ENCODE measurements at places on chromosomes 2 and 18.

DNA sequence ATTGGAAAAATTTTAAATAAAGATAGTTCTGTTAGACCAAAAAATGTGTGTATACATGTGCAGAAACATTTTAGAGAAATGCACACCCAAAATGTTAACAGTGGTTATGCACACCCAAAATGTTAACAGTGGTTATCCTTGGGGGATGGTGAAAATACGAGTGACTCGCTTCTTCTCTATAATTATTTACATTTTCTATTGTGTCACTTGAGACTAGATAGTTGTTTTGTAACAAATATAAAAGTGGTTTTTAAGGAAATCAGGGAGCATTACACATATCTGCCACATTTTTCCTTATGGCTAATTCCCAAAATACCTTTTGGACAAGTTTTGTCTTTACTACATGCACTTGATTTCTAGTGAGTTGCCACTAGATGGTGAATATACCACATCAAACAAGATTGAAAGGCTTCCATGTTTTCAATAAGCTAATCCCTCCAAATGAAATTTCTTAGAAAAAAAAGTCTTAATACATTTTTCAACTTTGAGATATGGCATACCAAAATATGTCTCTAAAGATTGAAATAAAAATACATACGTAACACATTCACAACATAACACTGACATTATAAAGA is 9.0 kb upstream of the HIBCH start:
- no peak for DNase-seq

DNA sequence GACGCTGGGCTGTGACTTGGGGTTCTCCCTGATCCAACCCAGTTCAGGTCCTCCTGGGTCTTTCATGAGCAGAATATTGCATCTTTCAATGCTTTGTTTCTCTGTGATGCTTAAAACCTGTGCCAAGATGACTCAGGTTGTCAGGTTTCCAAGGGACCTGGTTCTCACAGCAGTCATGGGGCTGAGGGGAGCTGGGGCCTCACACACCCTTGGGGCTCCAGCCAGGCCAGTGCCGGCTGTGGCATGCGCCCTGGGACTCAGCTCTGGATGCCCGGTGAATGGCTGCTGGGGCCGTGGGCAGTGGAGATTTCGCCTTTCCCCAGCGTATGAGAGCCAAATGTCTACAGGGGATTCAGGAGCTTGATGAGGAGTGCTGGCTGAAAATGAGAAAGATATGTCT is 29.6 kb downstream of the EDAR start:
- no peak for DNase-seq

DNA sequence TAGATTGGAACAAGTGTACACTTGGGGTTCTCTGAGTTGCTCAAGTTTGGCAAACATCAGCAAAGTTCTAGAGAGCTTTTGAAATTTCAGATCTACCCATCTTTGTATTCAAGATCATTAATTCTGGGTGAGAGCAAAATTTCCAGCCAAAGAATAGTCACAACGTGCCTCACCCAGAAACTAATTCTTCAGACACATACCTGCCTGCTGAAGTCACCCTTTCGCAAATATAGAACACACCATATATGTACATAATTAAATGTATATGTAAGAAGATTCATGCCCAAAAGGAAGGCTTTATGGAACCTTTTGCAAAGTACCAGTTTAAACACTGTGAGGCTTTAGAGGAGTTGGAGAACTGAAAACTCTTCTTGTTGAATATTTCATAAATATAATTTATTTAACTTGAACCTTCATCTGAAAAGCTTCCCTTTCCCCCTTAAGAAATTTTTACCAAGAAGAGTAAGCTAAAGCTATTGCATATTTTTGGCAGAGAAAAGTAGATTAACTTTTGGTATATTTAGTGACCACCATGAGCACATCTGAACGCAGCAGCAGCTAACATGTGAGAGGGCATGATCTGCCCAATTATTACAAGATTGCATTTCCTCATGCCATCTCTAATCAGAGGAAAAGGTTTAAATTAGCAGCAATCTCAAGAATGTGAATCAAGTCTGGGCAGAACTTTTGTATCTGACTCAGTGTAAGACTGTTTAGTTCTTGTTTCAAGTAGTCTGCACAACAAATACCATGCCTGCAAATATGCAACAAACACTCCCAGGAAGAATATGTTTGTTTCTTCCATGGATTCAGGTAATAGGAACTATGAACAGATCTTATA is 8.2 kb downstream of the RND3 start:
- DNase-seq: no peak

DNA sequence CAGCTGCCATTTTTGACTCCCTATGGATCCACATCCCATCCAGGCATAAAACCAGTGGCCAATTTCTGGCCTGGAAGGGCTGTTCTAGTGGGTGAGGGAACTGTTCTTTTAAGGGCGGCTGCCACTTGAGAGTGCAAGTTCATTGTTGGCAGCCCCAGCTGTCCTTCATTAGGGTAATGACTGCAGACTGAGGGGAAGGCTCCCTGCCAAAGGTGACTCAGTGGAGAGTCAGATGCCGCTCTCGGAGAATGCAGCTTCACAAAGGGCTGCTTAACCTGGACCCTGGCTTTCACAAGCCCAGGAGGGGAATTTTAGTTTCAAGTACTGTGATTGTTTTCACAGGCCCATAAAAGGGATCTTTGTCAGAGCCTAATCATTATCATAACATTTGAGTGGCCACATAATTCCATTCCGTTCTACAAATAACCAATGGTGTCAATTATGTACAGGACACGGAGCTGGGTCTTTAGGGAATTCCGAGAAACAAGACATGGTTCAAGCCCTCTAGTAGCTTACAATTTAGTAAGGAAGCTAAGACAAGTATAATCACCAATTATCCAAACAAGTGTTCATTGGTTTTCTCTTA is 235.7 kb downstream of the CDCA7 start:
- DNase-seq: no peak

GRCh38 chr2:45943219-45944044 is 292.0 kb downstream of the PRKCE start:
- no peak for DNase-seq

GRCh38 chr18:24396082-24396633 is 1.5 kb downstream of the OSBPL1A start:
- DNase-seq: no peak

DNA sequence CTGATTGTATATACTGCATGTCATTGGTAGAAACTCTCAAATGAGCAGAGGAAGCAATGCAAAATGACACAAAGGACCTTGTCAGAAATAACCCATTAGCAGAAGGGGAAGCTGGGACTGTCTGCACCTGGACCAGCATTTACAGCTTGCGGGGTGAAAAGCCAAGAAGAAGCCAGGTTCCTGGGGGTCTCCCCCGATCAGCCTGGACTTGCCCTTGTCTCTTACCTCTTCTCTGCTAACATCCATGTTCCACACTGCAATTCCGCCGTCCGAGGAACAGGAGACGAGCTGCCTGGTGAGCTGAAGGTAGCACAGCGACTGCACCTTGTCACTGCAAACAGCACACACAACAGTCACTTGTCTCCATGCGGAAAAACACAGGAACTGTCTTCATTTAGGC is 51.1 kb downstream of the WDFY1 start:
- DNase-seq: no peak

GRCh38 chr2:37625796-37626571 is 45.5 kb downstream of the CDC42EP3 start:
- peak; percentile 79 for DNase-seq

GRCh38 chr2:20618886-20619521 is 31.9 kb downstream of the HS1BP3 start:
- DNase-seq: no peak

DNA sequence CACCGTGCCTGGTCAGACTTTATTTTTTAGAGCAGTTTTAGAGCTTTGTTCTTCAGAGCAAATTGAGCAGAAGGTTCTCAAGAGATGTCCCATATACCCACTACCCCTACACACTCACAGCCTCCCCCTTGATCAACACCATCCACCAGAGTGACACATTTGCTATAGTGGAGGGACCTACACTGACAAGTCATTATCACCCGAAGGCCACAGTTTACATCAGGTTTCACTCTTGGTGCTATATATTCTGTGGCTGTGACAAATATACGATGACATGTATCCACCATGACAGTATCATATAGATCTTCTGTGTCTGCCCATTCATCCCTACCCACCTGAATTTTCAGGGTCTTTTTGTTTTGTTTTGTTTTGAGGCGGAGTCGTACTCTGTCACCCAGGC is 15.4 kb upstream of the ATP6V1C2 start:
- no peak for DNase-seq

- no peak for DNase-seq
Observed at GRCh38 chr18:46728219-46728930, 28.5 kb downstream of the ST8SIA5 start.

DNA sequence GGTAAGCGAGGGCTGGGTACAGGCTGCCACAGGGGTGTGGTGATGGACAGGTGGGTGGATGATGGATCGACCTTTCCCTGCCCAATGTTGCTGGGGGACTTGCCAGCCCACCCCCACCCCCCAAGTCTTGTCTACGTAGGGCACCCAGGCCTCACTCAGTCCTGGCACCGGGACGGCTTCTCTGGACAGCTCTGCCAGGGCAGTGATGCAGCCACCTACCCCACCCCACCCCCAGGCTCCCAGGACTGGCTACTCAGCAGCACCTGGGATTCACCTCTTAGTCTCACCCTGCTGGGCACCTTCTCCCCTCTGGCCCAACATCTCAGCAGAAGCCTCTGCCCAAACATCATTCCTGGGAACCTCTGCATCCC is 55.7 kb downstream of the ANKMY1 start:
- no peak for DNase-seq

- no peak for DNase-seq
Observed at GRCh38 chr2:223856584-223856983, 19.2 kb upstream of the AP1S3 start.

GRCh38 chr2:191086706-191087105 is 64.1 kb downstream of the STAT4 start:
- DNase-seq: no peak

DNA sequence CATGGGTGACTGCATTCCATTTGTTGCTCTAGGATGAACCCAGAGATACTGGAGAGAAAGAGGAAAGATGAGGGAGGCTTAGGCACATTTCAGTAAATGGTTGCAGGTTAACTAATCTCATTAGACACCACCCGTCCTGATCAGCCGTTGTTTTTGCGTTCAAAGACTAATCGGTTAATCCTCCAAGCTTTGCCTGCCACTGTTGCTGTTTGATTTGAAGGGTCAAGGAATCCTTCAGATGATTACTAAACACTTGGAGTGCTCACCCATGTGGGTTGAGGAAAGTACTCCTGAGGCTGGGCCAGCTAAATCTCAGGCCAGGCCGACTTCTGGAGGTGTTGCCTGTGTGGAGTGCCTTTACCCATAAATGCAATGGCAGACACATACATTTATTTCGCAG is 8.6 kb downstream of the SH3RF3 start:
- no peak for DNase-seq

DNA sequence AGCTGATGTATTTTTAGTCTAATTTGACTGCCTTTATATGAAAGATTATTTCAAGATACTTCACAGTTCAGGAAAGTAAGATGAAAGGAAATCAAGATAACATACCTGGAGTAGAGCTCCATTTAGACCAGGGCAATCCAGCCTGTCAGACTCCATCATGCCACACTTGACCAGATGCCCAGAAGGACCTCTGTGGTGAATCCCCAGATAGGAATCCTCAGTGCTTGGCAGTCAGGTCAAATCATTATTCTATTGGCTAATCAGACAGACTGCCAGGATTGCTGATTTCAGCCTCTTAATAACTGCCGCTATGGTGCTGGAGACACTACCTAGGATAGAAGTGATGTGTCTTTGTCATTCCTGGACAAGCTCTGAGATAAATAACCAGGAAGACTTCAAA is 404.2 kb downstream of the STK39 start:
- DNase-seq: no peak

DNA sequence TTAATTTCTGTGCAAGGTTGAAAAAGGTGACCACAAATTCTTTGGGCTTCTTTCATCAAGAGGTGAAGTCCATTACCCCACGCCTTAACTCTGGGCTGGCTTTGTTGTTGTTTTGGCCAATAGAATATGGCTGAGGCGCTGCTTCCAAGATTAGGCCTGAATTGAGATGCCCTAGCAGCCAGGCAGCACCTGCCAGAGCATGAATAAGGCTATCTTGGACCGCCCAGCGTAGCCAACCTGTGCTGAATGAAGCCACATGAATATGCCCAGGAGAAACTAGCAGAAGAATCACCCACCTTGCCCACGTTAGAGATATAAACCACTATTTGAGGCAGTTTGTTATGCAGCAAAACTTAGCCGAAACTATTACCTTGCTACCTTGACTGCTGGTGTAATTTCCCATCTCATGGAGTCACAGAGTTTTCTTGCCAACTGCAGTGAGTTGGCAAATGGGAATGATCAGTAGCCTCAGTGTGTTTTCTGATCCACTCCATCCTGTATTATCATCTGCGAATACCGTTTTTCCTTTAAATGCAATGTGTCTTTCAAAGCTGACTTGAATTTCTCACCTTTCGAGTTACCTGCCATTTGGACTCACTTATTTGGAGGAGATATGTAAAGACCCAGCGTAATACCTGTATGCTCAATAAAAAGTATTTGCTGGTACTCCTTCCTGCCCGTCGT is 679 bp downstream of the TSGA10 start:
- no peak for DNase-seq

GRCh38 chr2:75204833-75205232 is 5.5 kb upstream of the TACR1 start:
- DNase-seq: no peak

- no peak for DNase-seq
Observed at GRCh38 chr18:39841482-39842365, 2113.3 kb upstream of the PIK3C3 start.

DNA sequence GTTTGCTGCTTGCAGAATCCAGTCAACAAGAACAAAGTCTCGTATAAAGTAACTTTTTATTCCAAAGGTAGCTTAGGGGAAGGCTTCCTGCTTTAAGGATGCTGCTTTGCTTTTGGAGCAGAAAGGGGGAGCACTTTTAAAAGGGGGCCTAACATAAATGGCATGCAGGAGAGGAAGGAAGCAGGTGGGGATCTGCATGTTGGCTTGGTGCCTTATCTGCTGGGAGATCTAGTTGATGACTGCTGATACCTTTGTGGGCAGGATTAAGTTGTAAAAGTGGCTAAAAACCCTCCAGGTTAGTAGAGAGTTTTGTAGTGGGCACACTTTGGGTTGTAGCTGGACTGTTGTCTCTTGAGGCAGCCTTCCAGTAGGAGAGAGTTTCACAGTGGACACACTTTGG is 22.5 kb downstream of the UBR3 start:
- DNase-seq: no peak

DNA sequence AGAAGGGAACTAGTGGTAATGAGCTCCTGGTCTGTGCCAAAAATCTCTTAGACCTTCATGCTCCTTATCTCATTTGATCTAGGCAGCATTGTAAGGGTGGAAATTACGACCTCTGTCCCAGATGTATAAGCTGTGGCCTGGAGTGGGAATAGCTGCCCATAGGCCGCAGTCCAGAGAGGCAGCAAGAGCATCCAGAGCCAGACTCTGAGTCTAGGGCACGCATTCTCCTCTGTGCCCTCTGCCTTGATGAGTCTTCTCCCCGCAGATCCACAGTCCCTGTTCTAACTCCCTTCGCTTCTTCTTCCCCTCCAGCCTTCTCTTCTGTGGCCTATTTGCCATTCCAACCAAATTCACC is 304.6 kb downstream of the MYCN start:
- DNase-seq: no peak
